ENCODE measurements at places on chromosomes 11 and 22.

DNA sequence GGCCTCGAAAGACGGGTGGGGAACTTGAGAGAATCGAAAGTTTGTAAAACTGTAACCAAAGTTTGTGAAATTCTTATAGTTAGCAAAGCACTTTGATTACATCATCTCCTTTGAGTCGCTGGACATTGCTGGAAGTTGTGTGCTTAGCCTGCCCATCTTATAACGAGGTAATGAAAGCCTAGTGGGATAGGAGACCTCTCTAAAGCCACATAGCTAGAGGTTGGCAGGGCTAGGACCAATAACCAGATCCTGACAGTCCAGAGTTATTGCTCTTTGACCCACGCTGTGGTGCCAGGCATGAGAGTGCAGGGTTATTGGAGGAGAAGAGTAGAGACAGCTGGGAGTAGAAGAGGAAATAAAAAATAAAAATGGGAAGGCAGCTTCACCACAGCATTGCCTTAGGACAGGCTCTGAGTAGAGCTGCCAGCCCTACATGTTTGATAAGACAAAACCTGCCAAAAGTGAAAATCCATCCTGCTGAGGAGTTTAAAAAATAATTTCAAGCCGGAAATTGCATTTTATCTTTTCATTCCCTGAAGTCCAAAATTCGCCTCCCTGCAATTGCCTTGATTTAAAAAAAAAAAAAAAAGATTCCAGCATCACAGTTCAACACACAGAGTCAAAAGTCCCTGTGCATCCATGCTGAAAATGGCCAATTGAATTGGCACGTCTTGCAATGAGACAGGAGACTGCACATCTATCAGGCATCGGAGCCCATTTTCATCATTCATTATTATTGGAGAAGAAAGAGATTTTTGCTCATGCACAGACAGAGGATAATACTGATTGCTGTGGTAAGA is 225.5 kb upstream of the POU2AF2 start:
- no peak for DNase-seq

- DNase-seq = no peak
These were observed 19.8 kb upstream of the ABCC8 start for GRCh38 chr11:17496406-17496805.

DNA sequence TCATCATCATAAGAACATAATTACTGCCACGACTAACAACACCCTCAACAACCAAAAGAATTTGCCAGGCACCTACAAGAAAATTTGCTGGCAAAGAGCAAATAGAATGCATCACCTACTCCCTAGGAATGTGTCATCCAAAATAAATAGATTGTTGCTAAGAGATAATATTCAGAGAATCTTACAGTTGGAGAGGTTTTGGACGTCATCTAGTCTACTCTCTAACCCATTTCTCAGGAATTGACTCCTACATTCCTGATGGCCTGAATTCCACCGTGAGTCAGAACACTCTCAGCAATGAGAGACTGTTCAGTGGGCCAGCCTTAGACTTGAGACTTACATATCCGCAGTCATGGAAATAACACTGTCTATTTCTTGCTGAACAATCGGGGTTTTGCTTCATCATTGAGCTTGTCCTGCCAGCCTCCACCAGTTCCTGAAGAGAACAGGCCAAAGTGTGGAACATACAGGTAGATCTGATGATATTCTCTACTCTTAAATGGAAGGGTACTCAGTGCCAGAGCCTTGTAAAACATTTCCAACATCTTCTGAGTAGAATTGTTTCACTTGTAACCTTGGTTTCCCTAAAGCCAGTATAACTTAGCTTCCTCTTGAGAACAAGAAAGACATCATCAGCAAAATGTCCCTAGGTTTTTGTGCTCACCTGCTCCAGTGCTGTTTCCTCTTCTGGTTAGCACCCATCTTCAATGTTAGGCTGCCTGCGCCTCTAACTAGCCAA is 8.3 kb downstream of the KIRREL3 start:
- no peak for DNase-seq

DNA sequence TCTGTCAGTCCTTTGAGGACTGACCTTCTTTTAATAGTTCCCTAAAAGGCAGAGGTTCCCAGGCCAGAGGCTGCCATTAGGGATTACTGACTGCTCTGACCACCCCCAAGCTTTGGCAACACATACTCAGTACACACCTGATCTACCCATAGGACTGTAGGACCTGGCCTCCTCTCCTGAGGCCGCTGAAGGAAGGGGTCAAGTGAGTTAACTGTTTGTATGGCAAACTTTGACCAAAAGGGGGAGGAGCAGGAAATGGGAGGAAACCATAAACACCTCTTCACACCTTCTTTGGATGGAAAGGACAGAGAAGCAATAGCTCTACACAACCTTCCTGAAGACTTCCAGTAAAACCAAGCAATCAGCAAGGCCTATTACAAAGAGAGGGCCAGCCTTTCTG is 104.0 kb downstream of the APOL5 start:
- no peak for DNase-seq

GRCh38 chr22:40594924-40595323 is 41.6 kb downstream of the MRTFA start:
- no peak for DNase-seq

DNA sequence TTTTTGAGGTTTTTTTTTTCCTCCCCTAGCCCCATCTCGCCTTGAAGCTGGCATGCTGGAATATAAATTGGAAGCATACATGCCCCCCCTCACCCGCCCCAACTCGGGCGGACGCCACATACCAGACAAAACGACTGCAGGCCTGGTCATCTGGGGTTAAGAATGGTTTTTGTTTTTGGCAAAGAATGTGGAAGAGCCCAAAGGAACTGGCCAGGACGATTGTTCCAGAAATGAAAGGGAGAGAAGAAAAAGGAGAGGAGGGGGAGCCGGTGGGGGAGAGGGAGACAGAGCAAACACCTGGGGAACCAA is 25.0 kb downstream of the MN1 start:
- no peak for DNase-seq

DNA sequence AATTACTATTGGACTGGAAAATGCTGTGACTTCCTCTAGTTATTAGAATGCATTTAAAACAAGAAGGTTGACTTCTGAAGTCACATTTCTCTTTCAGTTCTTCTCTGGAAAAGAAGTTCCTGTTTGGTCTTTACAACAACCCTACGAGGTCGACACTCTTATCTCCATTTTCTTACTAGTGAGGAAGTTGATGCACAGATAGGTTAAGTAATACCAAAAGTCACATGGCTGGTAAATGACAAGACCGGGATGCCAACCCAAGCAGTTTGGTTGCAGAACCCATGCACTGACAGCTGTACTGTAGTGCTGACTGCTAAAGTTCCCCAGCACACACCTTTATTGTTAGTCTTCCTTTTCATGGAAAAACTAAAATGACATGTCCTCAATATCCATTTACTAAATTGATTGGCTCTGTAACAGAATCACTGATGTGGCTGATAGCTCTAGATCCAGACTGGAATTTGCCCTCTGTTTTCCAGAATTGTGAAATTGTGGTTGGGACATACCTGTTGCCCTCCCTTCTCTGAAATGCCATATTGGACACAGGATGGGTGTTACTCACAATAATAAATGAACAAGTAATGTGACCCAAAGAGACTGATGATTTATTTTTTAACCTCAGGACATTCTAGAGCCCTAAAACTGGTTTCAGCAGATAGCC is 9.4 kb upstream of the TECTA start:
- DNase-seq = no peak

DNA sequence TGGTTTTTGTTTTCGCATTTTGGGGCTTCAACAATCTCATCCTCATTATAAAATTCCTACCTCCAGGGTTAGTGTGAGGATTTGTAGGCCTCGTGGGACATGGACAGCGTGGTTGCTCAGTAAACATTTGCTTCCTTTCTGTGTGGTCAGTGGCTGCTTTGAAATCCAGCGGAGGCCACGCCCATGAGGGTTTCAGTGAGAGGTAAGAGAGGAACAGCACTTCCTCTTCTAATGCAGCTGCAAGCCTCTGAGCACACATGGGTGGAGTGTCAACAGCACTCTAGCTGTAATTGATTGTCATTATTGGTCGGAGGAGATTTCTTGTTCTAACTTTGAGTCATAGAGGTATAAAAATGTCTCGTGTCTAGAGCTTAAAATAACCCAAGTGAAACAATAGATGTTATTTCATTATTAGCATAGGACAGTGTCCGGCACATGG is 6.0 kb upstream of the ARHGAP42 start:
- no peak for DNase-seq

- no peak for DNase-seq
These were observed 34.1 kb downstream of the ARAP1 start for GRCh38 chr11:72718101-72718501.

All from NCI-H2107 (cell line).